ENCODE measurements at places on chromosomes 12 and 14.

DNA sequence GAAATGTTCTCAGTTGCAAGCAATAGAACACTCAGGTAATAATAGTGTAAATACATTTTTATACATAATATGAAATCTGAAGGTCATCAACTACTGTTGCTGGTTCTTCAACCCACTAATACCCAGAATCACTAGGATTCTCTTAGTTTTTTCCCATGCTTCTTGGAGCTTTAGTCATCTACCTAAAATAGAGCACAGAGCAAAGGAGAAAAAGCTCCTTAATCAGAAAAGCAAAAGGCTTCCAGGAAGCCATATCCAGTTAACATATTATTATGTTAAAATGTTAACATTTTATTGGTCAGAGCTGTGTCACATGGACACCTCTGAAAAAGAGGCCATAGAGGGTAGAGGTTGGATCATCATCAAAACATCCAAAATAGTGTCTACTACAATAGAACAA lies 57.0 kb downstream of the CCER1 start:
- no peak for DNase-seq

- DNase-seq = no peak
These were observed 35.2 kb upstream of the FOXG1 start for GRCh38 chr14:28731358-28731757.

DNA sequence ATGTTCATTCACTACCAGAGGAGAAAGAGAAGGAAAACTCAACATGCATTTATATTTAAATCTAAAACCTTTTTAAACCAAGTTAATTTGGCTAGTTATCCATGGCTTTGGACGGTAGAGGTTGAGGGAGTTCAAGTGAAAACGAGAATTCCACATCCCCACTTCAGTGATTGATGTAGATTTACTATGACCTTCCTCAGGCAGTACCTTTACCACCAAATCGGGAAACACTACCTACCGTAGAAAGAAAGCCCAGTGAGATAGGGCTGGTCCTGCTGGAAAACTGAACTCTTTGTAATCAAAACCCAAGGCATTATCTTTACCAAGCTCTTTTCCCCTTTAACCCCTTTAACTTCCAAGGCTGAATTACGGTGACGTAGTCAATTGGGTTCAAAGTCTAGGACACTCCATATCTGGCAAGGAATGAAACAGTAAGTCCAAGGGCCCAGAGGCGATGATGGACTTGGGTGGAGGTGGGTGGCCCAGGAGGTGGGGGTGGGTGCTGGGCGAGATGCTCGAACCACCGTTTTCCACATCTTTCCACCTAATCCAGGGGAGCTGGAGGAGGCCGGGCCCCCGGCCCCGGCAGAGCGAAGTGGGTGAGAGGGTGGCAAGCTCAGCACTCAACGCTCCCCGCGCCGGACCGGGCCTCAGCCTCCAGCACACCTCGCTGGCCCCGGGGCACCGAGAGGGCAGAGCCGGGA lies 618 bp downstream of the SEC23A start:
- peak; percentile 17 for DNase-seq

GRCh38 chr14:83300476-83301064 lies 1766.9 kb upstream of the SEL1L start:
- peak; percentile 13 for DNase-seq

DNA sequence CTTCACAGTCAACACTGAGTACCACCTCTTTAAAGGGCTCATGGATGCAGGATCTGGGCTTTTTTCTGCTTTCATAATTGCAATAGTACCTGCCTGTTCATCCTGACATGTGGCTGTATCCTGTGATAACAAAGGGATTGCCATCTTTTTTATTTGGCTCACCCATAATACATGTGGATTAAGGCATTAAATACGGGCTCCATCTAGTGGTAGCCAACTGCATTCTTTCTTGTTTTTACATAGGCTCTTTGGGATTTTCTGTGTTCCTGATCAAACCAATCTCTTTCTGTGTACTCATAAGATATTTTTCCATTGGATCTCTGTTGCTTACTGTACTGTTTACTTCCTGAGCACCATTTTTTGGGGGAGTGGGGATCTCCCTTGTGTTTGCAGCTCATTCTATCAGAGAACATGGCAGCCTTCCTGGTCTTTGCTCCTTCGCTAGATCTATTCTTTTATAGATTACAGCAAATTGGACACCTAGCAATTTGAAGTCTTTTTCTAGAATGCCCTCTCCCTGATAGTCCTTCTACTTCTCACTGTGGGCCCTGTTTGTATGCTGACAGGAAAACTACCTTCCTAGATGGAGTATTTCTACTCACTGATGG lies 723.4 kb upstream of the MDGA2 start:
- peak; percentile 39 for DNase-seq

GRCh38 chr14:104966981-104967385 lies 11.2 kb downstream of the AHNAK2 start:
- no peak for DNase-seq

DNA sequence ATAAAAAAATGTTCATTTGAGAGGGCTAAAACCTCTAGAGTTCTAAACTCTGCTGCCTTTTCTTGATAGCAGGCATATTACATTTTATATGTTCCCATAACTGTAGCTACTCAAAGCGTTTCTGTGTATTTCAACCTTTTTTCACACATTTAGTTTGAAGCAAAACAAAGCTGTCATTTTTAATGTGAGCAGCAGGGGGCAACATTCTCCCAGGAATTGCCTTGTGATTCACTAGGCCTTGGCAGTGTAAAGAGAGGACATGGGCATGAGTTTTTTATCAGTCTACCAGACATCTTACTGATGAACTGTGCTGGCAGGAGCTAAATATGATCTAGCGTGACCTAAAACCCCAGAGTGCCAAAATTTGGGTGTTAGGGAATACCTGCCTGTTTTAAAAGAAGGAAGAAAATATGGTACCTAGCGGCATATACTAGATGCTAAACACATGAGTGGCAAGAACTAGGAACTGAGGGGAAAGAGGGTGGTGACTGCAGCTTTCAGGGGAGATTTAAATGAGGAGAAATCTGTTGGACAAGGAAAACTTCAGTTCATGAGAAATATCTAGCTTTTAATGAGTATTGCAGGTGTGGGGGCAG lies 65.3 kb downstream of the IFT43 start:
- DNase-seq = peak; percentile 32

GRCh38 chr12:52617403-52617785 lies 965 bp downstream of the KRT73 start:
- DNase-seq = no peak

DNA sequence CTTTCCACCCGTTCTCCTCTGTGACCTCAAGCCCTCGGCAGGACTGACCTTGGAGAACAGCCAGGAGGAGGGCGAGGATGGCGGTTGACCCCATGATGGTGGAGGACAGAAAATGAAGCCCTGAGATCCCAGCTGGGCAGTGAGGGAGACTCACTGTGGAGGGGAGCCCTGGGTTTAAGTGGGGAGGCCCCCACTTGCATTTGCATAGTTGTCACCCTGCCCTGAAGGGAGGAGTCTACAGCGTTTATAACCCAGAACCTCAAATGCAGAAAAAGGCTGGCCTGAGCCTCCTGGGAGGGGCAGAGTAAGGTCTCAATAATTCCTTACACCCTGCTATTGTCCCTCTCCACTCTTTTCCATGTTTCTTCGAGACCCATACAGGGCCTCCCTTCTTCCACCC lies 1052.7 kb downstream of the TMEM121 start:
- no peak for DNase-seq

- no peak for DNase-seq
These were observed 54.2 kb downstream of the SIX6 start for GRCh38 chr14:60563113-60563512.

GRCh38 chr14:105030836-105031396 lies 10.0 kb upstream of the CDCA4 start:
- no peak for DNase-seq

DNA sequence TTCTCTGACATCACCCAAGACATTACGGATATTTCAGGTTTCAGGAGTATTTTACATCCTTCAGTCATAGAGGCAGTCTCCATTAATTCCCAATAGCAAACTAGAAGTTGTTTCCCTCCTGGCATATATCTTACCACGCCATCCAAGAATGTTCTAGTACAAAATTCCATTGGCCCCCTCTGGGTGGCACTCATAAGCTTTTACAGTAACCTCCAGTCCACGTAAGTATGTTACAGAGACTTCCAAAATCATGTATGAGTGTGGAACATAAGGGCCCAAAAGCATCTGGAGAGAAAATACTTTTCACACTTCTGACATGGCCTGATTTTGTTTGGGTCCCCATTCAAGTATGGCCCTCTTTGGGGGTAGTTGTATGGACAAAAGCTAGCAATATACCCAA lies 58.1 kb upstream of the DHRS4 start:
- DNase-seq = no peak

DNA sequence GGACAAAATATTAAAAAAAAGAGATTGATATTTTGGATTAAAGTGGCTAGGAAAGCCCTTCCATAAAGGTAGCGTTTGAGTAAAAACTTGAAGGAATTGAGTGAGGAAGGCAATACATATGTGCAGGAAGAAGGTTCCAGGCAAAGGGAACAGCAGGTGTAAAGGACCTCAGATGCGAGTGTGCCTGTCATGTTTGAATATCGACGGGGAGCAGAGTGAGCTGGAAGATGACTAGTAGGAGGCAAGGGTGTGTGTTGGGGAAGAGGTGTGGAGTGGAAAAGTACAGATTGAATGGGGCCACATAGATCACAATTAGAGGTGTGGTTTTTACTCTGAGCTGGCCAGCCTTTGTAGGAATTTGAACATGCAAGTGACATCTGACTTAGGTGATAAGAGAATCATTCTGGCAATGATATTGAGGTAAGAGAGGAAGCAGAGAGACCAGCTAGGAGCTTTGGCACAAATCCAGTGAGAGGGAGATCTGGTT lies 15.0 kb upstream of the FBXO33 start:
- no peak for DNase-seq

GRCh38 chr14:95623195-95623594 lies 63.0 kb upstream of the TCL1B start:
- DNase-seq = no peak

DNA sequence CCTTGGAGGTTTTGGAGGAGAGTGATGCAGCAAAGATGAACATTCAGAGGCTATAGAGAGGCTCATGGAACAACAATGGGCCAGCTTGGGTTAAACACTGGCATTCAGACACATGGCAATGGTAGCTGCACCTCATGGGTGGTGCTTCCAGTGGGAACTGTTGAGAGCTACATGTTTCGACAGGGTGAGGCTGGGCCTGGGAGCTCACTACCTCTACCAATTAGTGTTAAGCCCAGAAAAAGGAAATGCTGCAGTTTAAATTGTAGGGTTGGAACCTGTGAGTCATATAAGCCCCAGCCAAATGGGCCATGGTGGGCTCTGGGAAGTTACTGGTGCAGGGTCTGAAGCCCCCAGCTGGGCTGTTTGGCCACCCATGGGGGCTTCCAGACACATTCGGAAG lies 279.7 kb downstream of the ZFP36L1 start:
- DNase-seq = no peak

DNA sequence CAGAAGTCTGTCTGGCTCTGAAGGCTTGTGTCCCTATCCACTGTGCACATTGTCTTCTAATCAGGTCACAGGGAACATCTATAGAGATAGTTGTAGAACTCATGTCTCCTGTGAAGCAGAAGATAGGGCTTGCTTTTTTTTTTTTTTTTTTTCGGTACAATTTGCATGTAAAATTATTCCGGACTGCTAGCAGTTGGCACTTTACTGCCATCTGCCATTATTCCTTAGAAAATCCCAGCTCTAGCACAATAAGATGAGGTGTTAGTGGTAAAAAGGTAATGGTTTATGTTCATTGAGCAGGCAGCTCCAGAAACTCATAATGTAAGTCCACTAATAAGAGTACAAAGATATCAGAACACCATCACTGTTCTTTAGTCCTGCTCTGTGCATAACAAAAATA lies 8.7 kb downstream of the MYRFL start:
- DNase-seq = no peak

DNA sequence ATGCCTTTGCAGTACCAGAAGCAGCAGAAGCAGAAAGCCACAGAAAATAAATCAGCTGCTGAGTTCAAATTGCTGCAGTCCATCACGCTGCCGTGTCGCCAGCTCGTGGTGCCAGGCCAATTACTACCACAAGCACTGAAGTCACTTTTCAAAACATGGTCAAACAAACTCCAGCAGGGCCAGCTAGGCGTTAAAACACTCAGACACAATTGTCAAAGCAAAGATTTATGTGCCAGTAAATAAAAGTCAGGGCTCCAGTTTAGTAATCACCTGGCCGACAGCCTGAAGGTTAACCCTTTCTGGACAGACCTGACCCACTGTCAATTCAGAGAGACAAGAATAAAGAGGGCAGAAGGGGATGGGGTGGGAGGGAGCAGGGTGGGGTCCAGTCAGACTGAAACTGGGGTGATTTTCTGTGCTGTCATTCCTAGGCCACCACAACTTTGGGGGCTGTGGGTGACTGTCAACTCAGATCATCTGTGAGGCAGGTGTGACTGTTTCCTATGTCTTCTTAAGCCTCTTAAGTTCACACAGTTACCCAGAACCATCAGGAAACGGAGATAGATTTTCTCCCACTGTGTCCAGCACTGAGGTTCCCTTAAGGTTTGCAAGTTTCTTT lies 109.8 kb upstream of the FUT8 start:
- DNase-seq = peak; percentile 42

GRCh38 chr12:49568442-49569162 lies 660 bp upstream of the MCRS1 start:
- peak; percentile 6 for DNase-seq

GRCh38 chr12:12403264-12404248 lies 46.7 kb downstream of the BORCS5 start:
- no peak for DNase-seq

GRCh38 chr12:102016472-102016871 lies 45.3 kb downstream of the WASHC3 start:
- DNase-seq = no peak

GRCh38 chr14:68661226-68662225 lies 131.3 kb downstream of the ZFP36L1 start:
- no peak for DNase-seq

DNA sequence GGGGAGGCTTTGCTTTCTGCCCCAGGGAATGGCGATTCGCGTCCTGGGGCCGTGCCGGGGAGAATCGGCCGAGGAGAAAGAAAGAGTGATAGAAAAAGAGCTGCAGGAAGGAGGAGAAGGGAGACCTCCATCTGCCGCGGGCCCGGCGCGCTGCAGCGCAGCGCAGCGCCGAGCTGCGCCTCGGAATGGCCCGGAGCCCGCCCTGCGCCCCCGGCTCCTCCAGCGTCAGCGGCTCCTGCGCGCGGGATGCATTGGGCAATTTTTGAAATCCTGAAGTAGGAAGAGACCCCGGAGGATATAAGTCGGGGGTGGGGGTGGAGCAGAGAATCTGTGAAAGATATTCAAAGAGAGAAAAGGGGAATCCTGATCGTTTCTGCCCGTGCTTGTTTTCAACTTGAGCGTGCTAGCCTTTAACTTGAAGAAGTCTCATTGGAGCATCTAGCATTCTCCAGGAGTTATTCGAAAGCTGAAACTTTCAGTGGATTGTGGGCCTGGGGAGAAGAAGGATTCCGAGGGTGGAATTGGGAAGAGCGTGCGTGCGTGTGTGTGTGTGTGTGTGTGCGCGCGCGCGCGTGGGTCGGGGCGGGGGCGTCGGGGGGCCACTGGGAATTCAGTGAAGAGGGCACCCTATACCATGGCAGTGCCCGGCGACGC lies 441 bp downstream of the PDE3A start:
- DNase-seq = no peak

GRCh38 chr12:110010853-110011723 lies 11.9 kb downstream of the ANKRD13A start:
- DNase-seq = no peak
